ENCODE measurements at places on chromosomes 3 and 15.

- no peak for DNase-seq
Observed at GRCh38 chr3:41579861-41580260, 380.6 kb downstream of the CTNNB1 start.

DNA sequence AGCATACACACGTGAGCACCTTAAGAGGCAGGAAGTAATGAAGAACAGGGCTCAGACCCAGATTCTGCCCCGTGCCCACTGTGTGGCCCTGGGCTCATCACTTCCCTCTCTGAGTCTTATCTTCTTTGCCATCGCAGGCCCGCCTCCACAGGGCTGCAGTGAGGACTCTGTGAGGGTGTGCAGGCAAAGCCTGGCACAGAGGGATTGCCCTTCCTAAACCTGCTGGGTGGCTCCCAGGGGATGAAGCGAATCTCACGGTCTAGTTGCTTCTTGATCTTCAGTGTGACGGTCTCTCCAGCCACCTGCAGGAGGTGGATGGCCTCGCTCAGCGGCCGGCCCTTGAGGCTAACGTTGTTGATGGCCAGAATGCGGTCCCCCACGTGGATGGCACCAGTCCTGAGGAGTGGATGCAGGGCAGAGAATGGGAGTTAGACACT is 32.8 kb downstream of the GRIP2 start:
- no peak for DNase-seq

- no peak for DNase-seq
Observed at GRCh38 chr3:115989684-115990421, 366.5 kb downstream of the GAP43 start.

DNA sequence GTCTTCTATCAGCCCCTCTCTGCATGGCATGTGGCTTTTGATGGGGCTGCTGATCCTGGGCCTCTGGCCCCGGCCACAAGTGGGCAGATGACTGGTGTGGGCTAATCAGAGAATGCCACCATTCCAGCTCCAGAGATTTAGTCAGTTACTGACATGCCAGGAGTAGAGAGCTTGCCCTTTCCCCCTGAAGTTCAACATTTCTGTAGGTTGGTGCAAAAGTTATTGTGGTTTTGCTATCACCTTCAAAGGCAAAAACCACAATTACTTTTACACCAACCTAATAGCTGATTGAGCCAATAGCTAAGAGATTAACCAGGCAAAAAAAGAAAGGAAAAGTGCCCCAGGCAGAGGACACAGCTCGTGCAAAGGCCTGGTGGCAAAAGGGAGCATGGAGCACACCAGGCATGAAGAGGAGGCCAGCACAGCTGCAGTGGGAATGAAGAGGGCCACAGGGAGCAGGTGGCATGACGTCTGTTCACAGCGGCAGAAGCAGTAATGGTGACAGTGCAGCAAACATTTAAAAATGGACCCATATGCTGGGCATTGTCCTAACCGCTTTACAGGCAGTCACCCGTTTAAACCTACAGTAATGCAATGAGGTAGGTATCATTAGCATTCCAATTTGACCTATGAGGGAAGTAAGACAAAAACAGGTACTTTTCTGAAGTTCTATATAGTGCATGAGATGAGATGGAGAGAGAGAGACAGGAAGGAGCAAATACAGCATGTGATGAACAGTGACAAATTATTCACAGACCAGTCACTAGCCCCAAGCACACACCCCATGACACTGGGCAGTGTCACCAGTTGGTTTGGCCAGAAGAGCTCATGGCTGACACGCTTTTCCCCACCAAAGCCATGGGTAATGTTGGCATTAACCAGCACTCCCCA is 373.0 kb upstream of the PROK2 start:
- DNase-seq, result no peak

GRCh38 chr3:132788301-132788671 is 66.1 kb upstream of the NPHP3 start:
- DNase-seq, result no peak

DNA sequence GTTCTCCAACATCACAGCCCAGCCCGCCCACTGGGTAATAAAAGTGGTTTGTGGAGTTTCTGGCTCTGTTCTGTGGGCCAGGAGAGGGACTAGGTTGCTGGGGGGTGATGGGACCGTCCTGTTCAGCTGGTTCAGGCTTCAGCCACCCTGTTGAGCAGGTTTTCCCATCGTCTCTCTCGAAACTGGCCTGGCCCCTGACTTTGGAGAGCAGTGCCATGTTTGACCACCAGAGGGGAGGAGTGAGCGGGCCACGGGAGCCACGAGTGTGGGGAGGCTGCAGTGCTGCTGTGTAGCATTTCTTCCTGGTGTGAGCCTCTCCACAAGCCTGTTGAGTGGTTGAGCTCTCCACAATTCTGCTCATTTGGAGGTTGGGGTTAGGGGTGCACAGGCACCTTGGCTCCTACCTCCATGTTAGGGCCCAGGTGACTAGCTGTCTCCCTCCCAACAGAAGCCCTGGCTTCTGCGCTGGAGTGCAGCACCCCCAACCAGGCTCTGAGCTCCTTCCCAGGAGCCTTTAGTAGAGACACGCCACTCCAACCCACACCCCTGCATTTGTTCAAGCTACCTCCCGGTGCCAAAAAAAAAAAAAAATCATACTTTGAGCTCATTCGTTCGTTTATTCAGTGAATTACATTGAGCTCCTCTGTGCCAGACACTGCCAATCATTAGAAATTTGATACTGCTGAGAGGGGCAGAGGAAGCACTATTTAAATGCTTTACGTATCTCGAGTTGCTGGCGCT is 13.9 kb downstream of the SPINT1 start:
- DNase-seq, result peak; percentile 99

DNA sequence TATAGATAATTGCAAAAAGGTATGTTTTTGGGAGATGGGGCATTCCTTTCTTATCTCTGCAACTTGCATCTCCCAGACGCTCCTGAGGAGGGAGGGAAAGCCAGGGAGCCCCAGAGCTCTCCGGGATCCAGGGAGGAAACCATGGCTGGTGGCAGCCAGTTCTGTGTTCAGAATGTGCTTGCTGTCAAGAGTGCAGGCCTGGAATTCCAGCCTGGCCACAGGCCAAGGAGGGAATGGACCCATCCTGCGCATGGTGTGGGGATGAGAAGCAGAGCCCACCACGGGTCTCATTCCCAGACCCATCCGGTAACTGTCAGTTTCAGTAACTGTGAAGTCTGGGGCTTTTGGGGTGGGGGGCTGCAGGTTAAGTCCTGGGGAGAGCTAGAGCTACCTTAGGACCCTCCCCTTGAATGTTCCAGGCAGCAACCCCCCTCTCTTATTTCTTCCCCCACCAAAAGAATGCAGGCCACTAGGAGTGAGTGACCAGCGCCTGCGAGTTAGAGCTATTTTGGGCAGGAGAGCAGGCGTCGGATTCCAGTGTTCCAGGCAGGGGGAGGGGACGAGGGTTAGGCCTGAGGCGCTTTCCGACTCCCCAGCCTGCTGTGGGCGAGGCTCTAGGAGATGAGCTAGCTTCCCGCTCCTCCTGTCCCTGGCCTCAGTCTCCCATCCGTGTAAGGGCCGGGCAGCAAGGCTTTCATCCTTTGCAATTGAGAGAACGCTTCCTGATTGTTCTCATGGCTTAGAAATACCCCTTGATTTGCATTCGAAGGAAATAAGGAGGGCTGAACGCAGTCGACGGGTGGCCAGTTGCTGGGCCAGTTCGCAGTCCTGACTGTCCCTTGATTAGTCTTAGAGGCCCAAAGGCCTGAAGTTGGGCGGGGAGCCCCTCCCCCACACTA is 781 bp upstream of the DAG1 start:
- peak; percentile 69 for DNase-seq
